ENCODE measurements at places on chromosomes 1 and 21.

DNA sequence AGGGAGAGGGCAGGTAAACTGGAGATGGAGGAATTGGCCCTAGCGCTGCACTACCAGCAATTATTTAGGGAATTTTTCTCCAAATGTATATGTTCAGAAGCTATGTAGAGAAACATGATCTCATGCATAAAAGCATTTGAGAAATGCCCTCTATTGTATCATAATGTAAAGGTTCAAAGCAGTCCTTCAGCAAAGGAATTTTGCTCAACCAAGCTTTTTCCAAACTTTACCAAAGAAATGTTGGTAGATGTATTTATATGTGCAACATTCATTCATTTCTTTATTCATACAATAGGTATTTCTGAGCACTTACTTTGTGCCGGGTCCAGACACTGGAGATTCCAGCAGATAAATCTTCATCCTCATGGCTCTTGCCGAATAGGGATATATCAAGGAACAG lies 64.4 kb downstream of the XCL1 start:
- DNase-seq, result no peak

- no peak for DNase-seq
Observed at GRCh38 chr1:220003610-220004299, 42.5 kb downstream of the EPRS1 start.

DNA sequence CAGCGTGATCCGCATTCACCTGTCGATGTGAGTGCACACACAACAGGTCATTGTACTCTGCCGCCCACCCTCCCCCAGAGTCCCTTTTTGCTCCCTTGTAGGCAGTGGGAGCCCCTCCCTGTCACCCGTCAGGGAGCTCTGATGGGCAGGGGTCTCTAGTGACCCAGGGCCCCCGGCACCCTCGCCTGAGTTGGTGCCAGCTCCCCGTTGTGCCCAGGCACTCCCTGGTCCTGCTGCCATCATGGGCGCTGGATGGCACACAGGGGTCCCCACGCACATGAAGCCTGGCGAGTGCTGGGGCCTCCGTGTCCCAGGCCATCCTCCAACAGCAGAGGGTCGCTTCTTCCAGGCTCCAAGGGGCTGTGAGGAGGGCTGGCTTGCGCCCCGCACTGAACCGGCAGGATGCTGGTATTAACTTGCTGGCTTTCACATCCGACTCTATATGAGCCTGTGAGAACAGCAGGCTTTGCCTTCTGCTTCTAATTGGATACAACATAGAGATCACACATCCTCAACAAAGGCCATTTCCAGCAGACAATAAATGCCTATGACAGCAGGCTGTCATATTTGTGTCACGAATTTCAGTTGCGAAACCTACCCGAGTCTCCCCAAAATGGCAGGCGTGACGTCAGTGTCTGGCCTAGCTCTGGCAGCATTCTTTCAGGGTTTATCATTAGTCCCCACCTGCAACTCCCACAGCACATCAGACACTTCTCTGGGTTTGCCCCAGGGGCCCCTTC lies 35.4 kb downstream of the KIAA1614 start:
- DNase-seq, result no peak

GRCh38 chr1:107664982-107665925 lies 299.7 kb downstream of the VAV3 start:
- DNase-seq, result no peak

DNA sequence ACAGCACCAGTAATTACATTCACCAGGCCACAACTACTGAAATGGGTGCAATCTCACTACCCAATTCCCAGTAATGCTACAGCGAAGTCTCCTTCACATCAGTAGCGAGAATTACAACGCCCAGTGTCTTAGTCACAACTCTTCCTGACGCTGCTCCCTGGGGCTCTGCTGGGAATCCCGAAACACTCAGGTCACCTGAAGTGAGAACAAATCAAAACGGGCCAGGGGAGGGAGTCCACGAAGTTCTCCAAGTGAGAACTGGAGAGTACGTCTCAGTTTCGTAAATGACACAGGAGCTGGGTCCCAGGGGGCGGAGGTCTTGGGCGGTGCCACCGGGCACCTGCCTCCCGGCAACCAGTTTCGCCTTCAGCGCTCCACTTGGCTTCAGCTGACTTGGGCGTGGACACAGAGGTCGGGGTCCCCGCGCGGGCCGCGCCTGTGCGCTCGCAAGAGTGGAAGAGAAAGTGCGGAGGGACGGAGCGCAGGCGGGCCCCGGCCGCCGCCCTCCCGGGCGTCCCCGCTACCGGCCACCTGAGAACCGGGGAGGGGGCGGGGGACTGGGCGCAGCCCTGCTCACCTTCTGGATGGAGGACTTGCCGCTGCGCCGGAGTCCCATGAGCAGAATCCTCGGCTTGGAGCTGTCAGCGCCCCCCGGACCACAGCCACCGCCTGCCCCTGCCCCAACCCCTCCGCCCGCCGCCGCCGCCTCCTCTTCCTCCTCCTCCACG lies 575 bp downstream of the RRAGC start:
- no peak for DNase-seq

GRCh38 chr1:237794071-237794470 lies 96.7 kb downstream of the ZP4 start:
- DNase-seq, result no peak

DNA sequence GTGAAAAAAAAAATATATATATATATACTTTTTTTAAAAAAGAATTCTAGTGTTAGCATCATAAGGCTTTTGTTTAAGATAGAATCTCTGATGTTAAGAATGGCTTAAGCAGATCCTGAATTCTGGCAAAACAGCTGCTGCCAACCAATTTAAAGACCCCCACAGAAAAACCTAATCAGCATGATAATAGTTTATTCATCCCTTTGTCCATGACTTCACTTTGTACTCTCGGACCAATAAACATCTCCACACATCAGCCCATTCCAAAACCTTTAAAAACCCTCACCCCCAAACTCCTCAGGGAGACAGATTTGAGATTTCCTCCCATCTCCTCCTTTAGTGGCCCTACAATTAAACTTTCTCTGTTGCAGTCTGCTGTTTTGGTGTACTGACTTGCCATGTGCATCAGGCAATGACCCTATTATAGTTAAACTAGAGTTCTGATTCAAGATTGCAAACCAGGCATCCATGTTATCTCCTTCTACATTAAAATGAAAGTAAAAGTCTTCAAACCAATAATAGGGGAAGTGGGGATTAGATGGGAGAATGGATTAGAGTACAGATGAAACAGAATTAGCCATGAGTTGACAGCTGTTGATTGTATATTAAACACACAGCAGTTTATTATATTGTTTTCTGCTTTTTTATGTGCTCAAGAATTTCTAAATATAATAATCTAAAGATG lies 9.8 kb upstream of the PHTF1 start:
- no peak for DNase-seq

- DNase-seq, result no peak
Observed at GRCh38 chr1:165886983-165887382, 59.6 kb downstream of the UCK2 start.

- DNase-seq, result no peak
Observed at GRCh38 chr1:2154022-2154421, 40.5 kb downstream of the FAAP20 start.

GRCh38 chr1:7178336-7178735 lies 393.1 kb downstream of the CAMTA1 start:
- DNase-seq, result no peak

DNA sequence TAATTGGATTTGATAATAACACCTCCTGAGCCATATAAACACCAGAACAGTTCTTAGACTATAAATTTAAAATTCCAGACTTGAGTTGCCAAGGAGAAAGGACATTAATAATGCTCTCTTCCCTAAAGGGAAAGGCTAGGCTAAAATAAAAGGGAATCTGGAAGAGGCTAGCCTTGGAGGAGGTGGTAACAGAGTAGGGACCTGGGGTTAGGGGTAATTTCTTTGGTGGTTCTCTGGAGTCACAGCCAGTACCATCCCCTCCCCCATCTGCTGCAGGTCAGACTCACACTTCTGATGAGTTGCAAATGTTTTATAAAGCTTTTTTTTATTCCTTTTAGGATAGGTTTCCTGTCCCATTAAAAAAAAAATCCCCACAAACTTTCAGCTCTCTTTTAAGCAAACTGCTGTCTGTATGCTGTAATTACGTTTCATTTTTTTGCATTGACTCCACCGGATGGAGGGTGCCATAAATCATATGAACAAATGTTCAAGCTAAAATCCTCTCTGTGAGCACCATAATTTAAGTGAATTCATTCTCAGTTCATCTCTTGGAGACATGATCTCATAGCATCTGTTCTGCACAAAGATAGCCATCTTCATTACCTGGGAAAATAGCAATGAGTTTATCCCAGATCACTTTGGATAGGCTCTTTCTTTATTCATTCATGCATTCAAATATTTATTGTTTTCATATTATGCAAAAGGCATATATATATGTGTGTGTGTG lies 379.6 kb downstream of the TTLL7 start:
- DNase-seq, result no peak

GRCh38 chr1:99680270-99680669 lies 34.4 kb downstream of the PALMD start:
- no peak for DNase-seq

GRCh38 chr1:59556802-59557548 lies 257.8 kb upstream of the HOOK1 start:
- DNase-seq, result no peak

DNA sequence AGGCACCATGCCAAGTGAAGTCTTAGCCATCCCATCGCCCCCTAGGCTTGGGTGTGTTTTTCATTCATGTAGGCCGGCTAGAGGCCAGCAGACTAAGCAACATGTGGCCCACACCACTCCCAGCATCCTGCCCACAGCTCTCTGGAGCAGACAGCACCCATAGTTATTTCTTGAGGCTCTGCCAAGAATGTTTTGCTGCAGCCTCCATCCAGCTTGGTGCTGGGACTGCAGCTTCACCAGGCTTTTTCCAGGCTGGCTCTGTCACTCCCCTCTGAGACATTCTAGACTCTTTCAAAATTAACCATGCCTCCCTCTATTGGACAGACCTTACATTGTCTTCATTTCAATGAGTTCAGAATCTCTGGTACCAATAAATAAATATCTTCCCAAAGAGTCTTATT lies 104.2 kb downstream of the DUSP10 start:
- no peak for DNase-seq

DNA sequence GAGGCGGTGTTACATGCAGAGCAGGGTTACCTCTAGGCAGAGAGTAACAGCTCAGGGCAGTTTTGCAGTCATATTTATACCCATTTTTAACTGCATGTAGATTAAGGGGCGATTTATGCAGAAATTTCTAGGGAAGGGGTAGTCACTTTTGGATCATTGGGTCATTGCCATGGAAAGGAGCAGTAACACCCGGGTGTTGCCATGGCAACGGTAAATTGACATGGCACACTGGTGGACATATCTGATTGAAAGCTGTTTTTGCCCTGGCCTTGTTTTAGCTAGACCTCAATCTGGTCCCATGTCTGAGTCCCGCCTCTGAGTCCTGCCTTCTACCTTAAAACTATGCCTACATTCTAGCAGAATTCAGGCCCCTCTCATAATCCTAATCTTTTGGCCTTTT lies 11.8 kb upstream of the USP1 start:
- DNase-seq, result no peak

DNA sequence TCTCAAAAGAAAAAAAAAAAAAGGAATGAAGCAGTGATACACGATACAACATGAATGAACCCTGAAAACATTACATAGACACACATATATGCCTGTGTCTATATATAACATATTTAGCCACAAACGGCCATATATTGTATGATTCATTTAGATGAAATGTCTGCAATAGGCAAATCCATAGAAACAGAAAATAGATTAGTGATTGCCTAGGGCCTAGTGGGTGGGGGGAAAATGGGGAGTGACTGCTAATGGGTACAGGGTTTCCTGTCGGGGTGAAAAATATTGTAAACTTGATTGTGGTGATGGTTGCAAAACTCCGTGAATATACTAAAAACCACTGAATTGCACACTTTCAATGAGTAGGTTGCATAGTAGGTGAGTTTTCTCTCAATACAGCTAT lies 6.0 kb upstream of the H6PD start:
- no peak for DNase-seq

DNA sequence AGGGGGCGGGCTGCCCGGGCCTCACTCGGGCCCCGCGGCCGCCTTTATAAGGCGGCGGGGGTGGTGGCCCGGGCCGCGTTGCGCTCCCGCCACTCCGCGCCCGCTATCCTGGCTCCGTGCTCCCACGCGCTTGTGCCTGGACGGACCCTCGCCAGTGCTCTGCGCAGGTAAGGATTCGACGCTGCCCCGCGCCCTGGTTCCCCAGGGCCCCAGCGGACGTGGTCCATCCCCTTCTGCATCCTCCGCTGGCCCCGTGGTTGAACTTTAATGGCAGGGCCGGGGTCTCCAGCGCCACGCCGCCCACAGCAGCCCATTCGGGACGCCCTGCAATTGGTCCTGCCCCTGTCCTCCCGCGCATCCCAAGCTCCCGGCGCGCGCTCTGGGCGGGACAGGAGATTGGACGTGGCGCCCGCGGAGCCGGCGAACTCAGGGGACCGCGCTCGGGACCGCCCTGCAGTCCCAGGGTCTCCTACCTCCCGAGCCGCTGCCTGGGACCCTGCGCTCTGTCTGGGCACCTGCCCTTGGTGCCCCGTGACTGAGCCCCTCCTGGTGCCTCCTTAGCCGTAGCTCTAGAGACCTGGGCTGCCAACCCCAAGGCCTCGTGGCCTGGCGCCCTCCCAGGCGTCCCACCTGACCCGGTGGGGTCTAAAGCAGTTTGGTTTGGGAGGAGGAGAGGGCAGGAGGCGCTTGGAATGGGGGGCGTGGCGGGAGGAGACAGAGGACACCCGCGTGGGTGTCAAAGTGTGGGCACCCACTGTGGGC lies at the start of gene ALPL:
ALPL (plus strand) TSS at position 73 of the 762 bp plus-strand sequence. CDS start 44,659 bp downstream, outside the sequence.
- no peak for DNase-seq

- no peak for DNase-seq
Observed at GRCh38 chr1:89552471-89553081, 27.9 kb downstream of the LRRC8B start.

GRCh38 chr1:94411237-94411636 lies 7.0 kb upstream of the ABCD3 start:
- DNase-seq, result no peak

- DNase-seq, result no peak
Observed at GRCh38 chr1:226215239-226215638, 8.2 kb upstream of the MIXL1 start.

- DNase-seq, result no peak
Observed at GRCh38 chr1:176719447-176719846, 256.5 kb downstream of the PAPPA2 start.

- no peak for DNase-seq
Observed at GRCh38 chr1:1228596-1229321, 3.0 kb downstream of the SDF4 start.

DNA sequence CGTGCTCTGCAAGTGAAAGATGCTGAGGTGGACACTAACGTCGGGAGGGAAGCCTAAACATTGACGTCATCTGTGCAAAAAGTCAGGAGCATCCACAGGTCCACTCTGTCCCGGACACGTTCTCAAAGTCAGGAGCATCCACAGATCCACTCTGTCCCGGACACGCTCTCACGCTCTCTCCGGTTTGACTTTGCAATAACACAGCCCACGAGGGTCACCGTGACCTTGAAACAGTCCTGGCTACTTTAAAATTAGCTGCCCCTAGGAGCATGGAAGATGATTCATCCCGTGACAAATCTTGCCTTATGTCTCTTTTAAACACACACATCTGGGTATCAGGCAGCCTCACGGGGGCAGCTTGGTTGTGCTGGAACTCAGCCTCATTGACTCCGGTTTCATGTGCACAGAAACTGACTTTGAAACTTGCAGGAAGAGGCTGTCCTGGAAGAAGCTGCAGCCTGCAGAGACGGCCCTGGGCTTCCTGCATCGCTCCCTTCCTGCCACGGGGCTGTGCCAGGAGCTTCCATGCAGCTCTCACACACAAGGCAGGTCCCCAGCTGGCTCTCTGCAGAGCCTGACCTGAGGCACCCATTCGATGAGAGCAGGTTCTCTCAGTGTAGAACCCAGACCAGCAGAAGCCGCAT lies 18.1 kb upstream of the COL18A1 start:
- DNase-seq, result no peak
